ENCODE measurements at places on chromosomes 16 and 17.
A peak's percentile ranks its signal among the peaks of the same experiment; 100 is the strongest.

DNA sequence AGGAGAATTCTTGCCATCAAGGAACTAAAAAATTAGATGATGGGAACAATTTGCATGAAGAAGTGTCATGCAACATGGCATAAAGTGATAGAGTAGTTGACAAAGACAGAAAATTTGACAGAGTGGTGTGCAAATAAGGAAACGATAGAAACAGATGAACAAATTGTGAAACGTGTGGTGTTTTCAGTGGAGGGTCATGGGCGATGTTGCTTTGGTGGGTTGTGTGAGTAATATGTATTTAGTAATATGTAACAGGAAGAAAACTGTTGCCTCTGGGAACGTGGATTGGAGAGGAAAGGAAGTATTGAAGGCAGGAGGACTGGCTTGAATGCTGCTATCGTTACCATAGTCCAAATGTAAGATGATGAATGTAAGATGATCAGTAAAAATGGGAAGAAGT, 3.6 kb downstream of the COX10 start:
- no peak for DNase-seq

GRCh38 chr16:67278773-67279295, 498 bp upstream of the PLEKHG4 start:
- DNase-seq, result no peak

- DNase-seq, result no peak
These were observed 60.6 kb downstream of the BCAS3 start for GRCh38 chr17:60738287-60738686.

DNA sequence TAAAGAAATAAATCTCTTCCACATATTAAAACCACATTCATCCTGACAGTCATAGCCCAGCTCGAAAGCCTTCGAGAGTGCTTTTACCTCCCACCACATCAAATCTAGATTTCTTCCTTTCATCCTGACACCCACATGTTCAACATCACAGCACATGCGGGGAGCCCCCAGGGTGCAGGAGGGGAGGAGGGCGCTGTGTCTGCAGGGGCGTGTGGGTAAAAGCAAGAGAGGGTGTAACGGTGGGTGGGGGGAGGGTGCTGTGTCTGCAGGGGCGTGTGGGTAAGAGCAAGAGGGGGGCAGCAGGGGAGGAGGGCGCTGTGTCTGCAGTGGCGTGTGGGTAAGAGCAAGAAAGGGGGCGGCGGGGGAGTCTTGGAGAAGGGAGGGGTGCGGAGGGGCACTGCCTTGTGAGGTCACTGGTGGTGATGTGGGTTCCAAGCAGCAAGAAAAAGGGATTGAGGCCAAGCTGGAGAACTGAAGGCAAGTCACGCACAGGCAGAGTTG, 34.7 kb downstream of the ADCY9 start:
- peak; percentile 50 for DNase-seq

DNA sequence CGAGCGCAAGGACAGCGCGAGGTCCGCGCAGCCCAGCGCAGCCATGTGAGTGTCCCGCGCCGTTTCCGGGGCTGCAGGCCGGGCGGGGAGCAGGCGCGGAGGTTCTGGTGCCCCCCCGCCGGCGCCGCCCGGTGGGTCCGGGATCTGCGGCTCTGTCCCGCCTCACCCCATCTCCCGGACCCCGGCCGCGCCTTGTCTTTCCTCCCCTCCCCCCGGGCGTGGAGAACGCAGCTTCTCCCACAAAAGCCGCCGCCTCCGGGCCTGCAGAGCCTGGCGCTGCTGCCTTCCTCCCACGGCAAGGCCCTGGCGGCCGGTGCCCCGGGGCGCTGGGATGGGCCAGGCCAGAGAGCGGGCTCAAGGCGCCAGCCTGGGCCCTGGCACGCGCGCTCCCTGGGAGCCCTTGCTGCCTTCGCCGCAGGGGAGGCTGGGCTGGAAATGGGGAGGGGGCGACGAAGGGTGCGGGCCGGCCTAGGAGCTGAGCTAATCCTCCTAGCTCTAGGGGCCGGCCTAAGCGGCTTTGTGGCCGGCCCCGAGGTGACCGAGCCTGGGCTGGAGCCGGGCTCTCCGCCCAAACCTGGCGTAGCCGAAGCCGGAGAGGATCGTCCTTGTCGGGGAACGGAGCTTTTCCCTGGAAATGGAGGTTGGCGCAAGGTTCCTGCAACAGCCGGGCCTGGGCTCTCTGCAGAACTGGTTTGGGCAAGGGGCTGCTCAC, 397 bp downstream of the RIPOR1 start:
- DNase-seq, result no peak

- DNase-seq, result no peak
These were observed 175.1 kb downstream of the SOX9 start for GRCh38 chr17:72295916-72296315.

DNA sequence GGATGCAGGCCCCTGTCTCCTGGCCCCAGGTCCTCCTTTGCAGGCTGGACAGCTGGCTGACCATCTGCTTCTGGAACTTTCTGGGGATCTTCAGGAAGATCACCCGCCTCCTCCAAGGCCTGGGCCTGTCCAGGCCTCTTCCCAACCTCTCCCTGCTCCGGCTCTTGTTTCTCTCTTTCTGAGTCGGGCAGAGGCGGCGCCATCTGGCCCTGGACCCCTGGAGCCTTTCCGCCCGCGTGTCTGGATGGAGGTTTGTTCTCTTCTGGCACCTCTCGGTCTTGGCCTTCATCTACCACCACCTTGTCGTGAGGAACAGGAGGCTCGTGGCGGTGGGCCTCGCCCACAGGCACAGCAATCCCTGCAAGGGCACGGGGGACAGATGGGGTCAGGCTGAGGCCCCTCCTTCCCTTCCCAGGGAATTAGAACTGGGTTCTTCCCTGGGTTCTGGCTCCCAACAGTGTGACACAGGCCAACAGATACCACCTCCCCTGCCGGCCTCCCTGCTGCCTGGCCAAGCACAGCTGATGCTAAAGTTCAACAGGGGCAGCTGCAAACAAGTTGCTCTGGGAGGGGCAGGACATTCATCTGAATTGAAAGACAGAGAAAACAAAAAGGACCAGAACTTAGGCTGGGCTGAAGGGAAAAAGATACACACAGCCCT, 13.3 kb downstream of the NDUFAF8 start:
- no peak for DNase-seq

DNA sequence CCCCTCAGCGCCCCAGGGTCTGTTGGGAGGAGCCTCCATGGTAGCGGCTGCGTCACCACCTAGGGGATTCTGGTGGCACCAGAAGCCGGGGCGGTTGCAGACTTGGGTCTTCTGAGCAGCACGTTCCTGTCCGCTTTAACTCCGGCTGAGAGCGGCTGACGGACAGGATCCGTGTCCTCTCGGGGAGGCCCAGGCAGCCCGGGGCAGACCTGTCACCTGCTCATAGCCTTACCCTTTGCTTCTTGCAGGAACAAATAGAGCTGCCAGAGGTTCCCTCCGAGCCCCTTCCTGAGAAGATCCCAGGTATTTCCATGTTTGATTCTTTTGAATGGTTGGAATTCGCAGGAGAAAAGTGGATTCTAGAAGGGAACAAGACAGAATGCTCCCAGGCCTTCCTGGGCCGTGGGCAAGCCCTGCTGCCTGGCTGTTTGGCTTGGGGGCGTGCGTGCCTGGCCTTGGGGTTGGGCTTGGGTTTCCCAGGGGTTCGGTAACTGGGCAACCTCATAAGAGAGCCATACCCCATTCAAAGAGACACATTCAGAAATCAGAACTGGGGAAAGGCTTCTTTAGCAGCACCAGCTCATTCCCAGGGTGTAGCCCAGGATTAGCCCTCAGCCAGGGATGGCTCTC, 6.6 kb downstream of the CHMP6 start:
- DNase-seq, result no peak

DNA sequence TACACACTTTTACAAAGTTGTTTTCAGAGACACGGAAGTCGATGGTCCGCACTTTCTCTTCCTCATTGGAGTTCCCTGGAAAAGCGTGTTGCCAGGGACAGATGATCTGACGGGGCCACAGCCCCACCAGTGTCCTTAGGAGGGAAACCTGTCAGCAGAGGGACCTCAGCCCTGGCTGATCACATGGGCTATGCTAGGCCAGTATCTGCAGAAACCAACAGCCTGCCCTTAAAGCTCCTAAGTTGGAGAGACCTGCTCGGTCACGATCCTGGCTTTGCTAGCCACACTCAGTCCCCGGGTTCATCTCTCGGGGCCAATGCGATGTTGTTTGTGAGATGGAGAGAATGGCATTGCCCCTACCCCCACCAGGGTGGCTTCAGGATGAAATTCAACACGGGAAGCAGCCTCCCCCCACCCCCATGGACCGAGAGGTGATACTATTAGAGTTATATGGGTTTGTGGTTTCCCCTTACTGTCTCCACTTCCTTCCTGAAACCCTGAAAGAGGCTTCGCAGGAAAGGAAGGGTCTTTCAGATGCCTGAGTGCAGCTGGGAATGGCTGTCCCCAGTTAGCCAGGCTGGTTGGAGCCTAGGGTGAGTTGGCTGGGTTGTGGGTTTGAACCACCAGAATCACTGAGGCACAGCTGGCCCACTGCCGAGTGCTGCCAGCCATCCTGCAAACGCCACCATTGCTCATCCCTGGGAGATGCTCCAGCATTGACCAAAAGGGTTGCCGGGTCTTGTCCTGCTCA, 16.6 kb downstream of the RMI2 start:
- DNase-seq, result peak; percentile 39

DNA sequence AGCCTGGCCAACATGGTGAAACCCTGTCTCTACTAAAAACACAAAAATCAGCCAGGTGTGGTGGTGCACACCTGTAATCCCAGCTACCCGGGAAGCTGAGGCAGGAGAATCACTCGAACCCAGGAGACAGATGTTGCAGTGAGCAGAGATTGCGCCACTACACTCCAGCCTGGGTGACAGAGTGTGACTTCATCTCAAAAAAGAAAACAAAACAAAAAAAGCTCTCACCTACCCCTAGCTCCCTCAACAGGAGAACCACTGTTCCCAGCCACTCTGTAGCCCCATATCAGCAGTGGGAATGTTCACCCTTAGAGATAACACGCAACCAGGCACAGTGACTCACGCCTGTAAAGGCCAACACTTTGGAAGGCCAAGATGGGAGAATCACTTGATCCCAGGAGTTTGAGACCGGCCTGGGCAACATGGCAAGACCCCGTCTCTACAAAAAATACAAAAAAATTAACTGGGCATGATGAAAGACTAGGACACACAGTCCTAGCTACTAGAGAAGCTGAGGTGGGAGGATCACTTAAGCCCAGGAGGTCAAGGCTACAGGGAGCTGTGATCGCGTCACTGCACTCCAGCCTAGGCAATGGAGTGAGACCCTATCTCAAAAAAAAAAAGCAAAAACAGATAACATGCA, 5.4 kb downstream of the TMC8 start:
- no peak for DNase-seq

DNA sequence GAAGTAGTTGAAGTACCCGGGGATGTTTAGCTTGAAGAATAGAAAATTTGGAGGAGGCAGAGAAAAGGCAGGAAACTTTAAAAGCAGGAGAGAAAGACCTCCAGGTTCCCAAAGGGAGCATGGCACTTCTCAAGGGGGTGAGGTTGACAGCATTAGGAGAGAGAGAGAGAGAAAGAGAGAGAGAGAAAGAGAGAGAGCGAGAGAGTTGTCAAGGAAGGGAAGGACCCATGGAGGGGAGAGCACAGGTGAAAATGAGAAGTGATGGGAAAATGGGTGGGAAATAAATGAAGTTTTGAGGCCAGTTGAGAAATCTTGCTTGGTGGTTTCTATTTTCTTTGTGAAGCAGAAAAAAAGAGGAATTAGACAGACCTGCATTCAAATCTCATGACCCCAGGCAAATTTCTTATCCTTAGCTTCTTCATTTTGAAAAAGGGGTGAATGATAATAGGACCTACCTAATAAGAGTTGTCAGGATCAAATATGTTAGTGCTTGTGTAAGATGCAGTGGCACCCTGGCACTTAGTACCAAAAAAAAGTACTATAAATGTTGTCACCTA, 24.0 kb downstream of the PRKCB start:
- no peak for DNase-seq

DNA sequence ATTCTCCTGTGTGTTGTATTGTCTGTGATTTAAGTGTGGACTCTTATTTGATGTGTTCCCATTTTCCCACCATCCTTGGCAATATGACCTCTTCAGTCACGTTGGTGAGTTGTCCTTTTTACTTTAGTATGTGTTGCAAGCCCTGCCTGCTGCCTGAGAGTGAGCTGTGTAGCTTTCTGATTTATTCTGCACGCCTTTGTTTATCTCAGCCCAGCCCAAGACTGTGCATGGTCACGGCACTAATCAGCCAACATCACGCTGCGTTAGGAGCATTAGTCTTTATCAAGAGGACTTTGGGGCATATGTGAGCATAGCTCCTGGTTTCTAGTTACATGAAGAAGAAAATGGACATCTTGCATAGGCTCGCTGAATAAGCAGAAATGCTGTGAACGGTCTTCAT, 6.0 kb downstream of the TOM1L1 start:
- no peak for DNase-seq

GRCh38 chr17:64256913-64257807, 5.9 kb downstream of the TEX2 start:
- DNase-seq, result no peak

GRCh38 chr17:49779739-49780231, 8.7 kb upstream of the KAT7 start:
- DNase-seq, result no peak

DNA sequence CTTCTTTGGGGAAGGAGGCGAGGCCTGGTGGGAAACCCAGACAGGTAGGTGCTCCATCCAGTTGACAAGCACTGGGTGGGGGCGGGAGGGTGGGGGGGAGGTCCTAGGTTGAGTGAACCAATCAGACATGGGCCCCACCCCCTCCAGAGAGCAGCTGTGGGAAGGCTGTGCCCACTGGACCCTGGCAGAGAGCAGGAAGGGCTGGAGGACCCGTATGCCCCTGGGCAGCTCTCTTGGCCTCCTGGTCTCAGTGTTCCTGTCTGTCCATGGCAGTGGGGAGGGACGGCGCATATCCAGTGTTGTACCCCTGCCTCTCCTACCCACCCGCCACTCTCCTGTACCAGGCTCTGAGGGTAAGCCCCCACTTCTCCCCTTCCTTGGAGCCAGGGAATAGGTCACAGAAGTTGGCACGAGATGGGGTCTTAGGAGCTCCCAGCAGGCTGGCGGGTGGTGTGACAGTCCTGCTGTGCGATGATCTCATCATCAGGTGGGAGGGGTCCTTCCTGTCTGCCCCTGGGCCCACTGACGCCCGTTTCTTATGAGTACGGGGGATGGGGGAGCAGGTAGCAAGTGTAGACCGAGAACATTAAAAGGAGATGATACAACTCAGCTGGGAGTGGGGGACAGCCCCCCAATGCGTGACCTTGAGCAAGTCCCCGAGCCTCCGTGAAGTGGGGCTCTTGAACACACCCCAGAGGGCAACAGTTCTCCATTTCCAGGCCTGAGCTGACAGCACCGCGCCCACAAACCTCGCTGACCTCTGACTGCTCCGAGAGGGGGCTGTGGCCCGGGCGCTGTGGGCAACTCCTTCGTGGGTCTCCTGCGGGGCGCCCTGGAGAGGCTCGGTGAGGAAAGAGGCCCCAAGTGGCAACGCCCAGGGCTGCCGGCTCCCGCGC, 1.2 kb upstream of the ZFPM1 start:
- DNase-seq, result no peak

DNA sequence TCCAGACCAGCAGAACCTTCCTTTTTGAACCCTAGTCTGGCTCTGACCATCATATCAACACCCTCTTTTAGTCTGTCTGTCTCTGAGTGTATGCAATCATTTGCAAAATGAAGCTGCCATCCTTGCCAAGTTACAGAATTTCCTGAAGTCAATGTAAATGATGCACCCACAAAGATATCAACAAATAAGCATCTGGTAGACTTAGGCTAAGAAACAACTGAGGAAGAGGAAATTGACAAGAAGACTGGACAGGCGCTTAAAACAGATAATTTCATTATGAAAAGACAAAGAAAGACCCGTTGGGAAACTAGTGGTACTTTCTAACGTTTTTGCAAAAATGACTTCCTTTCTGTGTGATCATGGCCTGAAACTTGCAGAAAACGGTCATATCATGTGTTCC, 24.7 kb upstream of the CIITA start:
- no peak for DNase-seq
